Hematopoietic multipotent progenitor cell treated with erythropoietin and hydrocortisone succinate and interleukin-3 and kit ligand, for 15 days (in vitro differentiated cells): ENCODE measurements at places on chromosomes 7 and 10.

- no peak for DNase-seq
These were observed 127.7 kb downstream of the ATE1 start for GRCh38 chr10:121800146-121800545.

DNA sequence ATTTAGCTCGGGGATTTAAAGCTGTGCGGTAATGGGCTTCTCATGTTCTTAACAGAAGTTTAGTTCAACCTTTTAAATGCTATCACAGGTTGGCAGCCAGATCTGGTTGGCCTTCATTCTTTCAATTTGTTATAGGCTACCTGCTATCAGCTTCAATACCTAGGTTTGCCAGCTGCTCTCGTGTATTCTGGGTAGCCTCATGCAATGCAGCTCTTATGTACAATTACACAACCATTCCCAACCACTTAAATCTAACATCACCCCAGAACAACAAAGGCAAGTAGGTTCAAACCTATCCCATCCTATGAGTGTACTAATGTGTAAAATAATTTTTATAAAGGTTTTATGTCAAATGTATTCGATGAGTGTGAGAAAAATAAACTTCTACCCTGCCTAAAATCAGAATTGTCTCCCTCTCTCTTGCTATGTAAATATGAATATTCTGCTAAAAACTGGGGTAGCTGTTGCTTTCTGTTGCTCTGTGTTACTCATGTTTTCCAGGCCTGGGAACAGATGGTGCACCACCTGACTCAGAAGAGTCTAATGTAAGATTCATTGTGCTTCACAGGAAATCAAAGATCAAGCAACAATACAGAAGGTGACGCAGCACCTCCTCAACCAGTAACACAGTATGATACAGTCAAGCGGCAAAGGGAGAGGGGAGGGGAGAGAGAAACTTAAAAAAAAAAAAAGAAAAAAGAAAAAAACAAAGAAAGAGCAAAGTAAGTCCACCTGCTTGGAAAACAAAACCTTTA, 188.6 kb downstream of the ETV1 start:
- no peak for DNase-seq

DNA sequence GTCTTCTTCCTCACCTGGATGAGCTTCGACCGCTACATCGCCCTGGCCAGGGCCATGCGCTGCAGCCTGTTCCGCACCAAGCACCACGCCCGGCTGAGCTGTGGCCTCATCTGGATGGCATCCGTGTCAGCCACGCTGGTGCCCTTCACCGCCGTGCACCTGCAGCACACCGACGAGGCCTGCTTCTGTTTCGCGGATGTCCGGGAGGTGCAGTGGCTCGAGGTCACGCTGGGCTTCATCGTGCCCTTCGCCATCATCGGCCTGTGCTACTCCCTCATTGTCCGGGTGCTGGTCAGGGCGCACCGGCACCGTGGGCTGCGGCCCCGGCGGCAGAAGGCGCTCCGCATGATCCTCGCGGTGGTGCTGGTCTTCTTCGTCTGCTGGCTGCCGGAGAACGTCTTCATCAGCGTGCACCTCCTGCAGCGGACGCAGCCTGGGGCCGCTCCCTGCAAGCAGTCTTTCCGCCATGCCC, 4.3 kb downstream of the GPER1 start:
- DNase-seq, result no peak

DNA sequence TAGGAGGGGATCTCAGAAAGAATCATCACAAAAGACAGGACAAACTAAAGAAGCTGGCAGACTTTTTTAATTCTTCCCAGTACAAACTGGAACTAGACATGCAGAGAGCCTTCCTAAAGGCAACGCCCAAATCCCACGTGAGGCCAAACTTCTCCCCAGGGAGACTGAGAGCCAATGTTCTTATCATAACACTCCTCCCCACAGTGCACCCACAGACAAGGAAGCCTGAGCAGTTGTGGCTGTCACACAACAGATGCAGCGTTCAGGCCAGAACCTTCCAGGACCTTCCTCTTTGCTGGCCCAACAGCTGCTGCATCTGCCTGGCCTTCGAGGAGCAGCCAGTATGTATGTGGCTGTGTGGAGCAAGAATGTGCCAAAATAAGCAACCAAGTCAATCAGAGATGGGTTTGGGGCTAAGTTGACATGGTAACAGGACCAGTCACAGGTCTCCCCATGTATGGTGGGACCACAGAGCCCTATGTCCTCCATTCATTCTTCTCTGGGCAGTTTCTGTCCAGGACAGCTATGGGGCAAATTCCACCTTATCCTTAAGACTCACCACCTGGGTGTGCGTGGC, 34.9 kb downstream of the SRPK2 start:
- DNase-seq, result no peak

DNA sequence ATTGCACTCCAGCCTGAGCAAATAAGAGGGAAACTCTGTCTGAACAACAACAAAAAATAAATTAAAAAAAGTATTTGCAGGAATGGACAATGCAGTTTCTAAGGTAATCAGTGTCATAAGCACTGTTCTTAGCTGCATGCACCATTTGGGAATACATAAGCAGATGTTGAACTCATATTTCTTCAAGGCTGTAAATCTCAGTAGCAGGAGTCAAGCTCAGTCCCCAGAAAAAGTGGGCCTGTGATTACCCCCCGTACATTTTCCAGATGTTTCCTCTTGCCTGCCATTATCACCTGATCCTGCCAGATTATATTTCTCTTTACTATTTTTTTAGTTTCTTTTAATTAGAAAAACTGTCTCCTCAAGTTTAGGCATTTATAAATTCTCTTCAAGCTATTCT, 667.6 kb upstream of the ANKRD30A start:
- no peak for DNase-seq

- no peak for DNase-seq
These were observed 10.5 kb downstream of the DAGLB start for GRCh38 chr7:6437251-6437650.
